ENCODE measurements at places on chromosomes 6 and 20. TPM values are rescaled to one million over a fixed set of nuclear protein-coding genes. Genes with fewer than 3 reads are reported as not detected.

Gene DZANK1
- 1.3 TPM for total RNA-seq

Gene TRIM15
- total RNA-seq: not detected

Gene DHX35
- total RNA-seq: 9.8 TPM

GRCh38 chr6:5670381-5670780, 336.3 kb downstream of the NRN1 start:
- DNase-seq: no peak

GRCh38 chr6:5095236-5095635, 10.1 kb downstream of the PPP1R3G start:
- peak; percentile 13 for DNase-seq

DNA sequence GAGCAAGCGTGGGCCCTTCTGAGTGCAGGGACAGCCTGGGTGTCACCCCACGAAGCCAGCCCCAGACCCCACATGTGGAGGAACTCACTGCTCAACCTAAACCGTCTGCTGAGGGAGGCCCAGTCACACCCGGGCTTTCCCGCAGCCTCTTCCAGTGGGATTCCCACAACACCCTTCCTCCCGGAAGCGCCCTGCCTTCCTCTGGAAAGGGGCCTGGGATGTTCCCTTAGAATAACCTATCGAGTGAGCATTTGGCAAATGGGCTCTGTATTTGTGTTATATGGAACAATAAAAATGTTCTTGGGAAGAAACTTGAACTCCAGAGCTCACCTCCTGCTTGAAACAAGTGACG, 100.0 kb upstream of the DUSP22 start:
- no peak for DNase-seq

- DNase-seq: no peak
Observed at GRCh38 chr6:18725449-18725848, 338.3 kb downstream of the RNF144B start.

- no peak for DNase-seq
Observed at GRCh38 chr6:137307163-137307854, 88.1 kb upstream of the IFNGR1 start.

DNA sequence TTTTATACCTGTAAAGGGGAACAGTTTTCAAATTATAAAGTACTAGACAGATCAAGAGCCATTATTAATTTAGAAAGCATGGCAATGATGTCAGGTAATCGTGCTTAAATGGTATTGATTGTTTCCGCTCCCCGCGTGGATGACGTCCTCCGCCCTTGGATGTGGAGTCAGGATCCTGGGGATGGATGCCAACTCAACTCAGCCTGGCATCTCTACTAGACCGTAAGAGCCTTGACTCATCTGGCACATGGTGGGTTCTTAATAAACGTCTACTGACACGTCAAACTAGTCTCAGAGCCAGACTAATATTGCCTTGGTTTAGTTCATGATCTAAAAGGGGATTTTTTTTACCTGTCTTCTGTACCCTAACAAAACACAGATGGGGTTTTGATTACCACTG, 80.2 kb downstream of the LRFN2 start:
- DNase-seq: no peak

Measured in HT1080 (cell line).